Glutamatergic neuron (in vitro differentiated cells): ENCODE measurements at places on chromosomes 3 and 15. TPM values are rescaled to one million over a fixed set of nuclear protein-coding genes. Genes with fewer than 3 reads are reported as not detected.

- no peak for DNase-seq
Observed at GRCh38 chr3:7646851-7647250, 785.9 kb downstream of the GRM7 start.

The AGTR1 gene
- not detected for total RNA-seq

DNA sequence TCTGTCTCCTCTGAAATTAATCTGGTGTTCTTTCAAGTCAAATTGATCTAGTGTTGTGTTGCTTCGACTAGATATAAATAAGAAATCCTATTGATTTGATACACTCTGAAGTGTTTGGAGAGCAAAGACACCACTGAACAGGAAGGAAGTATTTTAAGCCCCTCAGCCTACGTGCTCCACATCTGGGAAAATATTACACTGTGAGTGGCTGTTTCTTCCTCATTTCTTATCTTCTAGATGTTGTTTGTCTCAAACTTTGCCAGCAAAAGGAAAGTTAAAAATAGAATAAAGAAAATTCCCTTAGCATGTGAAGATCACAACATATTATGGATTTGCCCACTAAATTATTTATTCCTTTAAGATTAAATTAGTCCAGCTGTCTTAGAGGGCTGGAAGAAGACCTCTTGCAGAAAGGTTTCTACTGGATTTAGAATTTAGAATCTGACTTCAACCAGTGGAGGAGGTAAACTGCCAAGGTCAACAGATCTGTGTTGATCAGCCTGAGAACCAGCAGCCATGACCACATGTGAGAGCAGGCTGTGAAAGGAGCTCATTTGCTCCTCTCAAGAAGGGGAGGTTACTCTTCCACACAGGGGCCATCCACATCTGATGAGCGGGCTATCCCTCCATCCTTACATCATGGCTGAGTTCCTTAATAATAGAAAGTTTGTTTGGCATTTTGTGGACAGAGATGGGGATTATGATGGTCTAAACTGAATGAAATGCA lies 46.3 kb upstream of the ACKR4 start:
- DNase-seq, result no peak

- DNase-seq, result no peak
Observed at GRCh38 chr3:138365253-138365555, 16.8 kb downstream of the MRAS start.

- no peak for DNase-seq
Observed at GRCh38 chr3:143326983-143327778, 207.6 kb downstream of the CHST2 start.
